Activated T-cell treated with anti-CD3 and anti-CD28 coated beads for 48 hours (primary cell): ENCODE measurements at places on chromosomes 11 and 22.

GRCh38 chr22:37230673-37231405, 13.2 kb downstream of the RAC2 start:
- peak; percentile 77 for DNase-seq

- DNase-seq = no peak
Measured at GRCh38 chr11:8196749-8197148, 27.9 kb upstream of the RIC3 start.

DNA sequence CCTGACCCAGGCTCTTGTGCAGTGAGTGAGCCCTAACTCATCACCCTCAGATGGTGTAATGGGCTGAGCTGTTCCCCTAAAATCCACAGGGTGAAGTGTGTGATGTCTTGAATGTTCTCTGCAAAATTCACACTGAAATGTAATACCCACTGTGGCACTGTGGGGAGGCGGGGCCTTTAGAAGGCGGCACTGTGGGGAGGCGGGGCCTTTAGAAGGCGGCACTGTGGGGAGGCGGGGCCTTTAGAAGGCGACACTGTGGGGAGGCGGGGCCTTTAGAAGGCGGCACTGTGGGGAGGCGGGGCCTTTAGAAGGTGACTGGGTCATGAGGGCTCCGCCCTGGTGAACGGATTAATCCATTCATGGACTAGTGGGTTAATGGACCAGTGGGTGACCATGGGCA, 33.0 kb downstream of the CHID1 start:
- peak; percentile 37 for DNase-seq

DNA sequence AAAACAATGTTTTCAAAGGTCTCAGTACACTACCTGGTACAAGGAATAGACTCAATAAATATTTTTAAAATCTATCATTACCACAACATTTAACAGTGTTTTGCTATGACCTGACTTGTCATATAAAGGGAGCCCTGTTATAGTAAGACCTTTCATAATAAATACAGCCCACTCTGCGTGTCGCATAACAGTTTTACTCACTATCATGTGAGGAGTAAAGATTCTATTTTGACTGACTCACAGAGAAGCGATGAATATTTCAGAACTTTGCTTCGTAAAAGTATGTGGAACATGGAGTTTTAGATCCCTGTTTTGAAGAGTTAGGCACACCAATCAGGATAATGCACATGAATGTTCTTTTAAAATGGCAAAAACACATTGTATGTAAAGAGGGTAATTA, 531.2 kb downstream of the KCNA4 start:
- no peak for DNase-seq

DNA sequence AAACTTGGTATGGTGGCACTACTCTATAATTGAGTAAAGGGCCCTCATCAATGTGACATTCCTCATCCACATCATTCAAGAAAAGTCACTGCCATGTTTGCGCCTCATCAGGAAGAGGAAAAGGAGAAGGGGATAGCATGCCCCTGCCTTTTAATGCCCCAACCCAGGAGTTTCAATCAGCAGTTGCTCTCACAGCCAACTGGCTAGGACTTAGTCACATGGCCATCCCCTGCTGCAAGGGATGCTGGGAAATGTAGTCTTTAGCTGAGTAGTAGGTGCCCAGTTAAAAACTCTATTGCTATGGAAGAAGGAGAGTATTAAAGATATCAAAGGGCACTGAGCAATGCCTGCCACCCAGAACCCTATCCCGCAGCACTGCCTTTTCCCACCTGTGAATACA, 10.9 kb upstream of the CCND1 start:
- no peak for DNase-seq

GRCh38 chr11:15967966-15968365, 388.4 kb downstream of the SOX6 start:
- no peak for DNase-seq

- no peak for DNase-seq
Measured at GRCh38 chr11:108574675-108575074, 18.9 kb downstream of the EXPH5 start.

GRCh38 chr22:39384750-39385480, 14.7 kb upstream of the TAB1 start:
- DNase-seq = no peak

GRCh38 chr11:26947904-26948639, 45.8 kb upstream of the FIBIN start:
- no peak for DNase-seq

- DNase-seq = no peak
Measured at GRCh38 chr22:46587061-46587460, 33.1 kb upstream of the GRAMD4 start.

DNA sequence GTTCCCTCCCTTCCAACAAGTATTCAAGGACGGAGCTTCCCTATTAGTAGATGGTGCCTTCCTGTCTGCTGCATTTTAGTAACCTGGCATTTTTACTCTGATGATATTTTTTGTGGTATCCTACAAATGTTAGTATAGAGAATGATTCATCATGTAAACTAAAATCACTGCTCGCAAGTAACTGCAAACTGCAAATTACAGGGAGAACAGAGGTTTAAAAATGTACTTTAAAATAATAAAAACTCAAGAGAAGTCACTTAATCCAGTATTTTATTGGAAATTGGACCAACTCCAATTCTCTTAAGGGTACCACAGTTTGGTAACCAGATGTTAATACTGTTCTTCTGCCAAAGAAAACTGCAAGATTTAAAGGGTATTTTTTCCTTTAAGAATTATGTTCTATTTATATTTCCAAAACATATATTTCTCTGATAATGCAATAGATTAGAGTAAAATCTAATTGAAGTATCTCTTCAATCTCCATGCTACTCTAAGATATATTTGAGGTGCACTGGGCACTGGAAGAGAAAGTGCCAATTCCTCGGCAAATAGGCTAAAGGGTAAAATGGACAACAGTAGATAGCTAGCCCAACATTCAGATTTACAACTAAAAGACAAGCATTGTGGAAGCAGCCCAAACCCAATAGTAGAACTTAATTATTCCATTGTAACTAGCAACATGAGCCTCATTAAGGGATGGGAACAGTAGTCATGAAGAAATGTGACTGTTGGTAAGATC, 298.0 kb downstream of the TTC28 start:
- DNase-seq = no peak

DNA sequence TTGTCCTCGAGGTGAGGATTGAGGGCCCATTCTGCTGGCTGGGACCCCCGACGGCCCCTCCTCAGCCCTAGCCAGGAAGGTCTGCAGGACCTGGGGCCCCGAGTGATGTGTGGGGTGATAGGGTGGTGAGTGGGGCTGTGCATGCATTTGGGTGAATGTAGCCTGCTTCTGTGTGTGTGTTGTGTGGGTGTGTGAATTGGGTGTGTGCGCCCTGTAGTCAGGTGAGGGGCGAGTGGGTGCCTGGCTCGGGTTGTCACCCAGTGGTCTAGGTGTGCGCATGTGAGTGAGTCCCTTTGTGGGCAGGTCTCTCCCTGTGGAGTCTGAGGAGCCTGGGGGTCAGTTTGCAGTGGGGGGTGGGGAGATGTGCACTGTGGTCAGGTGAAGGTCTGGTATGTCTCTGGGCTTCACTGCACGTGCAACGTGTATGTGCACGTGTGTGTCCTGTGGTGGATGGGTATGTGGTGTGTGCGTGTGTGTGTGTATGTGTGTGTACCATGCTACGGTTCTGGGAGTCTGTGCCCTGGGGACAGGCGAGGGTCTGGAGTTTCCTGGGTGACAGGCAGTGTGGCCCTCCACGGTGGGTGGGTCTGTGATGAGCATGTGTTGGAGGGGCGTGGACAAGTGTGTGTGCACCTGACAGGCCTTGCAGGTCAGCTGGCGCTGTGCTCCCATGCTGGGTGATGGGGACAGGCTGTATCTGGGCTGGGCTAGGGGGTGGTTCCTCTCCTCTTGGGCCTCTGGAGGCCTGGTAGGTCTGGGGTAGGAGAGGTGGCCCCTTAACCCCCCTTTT, 1.0 kb downstream of the TMEM151A start:
- DNase-seq = no peak

DNA sequence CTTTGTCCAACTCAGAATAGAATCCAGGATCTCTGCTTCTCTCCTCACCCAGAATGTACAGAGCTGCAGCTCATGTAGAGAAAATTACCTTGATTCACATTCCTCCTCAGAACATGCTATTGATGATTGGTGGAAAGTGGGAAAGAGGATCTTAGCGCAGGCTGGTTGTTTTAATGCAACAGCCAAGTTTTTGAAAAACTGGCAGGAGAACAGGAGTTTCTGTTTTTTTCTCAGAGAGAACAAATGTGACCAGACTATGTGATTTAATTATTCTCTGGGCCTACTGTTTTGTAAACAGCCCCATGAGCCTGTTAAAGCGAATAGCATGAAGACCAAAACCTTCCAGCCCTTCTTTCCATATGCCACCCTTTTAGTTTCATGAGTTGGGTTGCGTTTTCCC, 19.1 kb upstream of the IL18BP start:
- no peak for DNase-seq

DNA sequence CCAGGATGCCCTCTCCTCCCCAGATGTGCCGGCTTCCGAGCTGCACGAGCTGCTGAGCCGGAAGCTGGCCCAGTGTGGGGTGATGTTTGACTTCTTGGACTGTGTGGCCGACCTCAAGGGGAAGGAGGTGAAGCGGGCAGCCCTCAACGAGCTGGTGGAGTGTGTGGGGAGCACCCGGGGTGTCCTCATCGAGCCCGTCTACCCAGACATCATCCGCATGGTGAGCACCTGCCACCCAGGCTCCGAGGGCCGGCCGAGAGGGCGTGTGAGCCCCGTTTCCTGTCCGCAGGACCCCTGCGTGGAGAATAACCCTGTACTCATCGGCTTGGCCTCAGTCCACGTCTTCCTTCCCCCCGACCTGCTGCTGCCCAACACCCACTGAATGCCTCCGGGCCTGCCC, 2.2 kb downstream of the PPP2R5B start:
- DNase-seq = no peak

- no peak for DNase-seq
Measured at GRCh38 chr22:43188829-43189545, 2.1 kb upstream of the TTLL12 start.

- no peak for DNase-seq
Measured at GRCh38 chr22:46056546-46057245, 79.7 kb upstream of the WNT7B start.

GRCh38 chr11:115576606-115577380, 72.6 kb upstream of the CADM1 start:
- no peak for DNase-seq

DNA sequence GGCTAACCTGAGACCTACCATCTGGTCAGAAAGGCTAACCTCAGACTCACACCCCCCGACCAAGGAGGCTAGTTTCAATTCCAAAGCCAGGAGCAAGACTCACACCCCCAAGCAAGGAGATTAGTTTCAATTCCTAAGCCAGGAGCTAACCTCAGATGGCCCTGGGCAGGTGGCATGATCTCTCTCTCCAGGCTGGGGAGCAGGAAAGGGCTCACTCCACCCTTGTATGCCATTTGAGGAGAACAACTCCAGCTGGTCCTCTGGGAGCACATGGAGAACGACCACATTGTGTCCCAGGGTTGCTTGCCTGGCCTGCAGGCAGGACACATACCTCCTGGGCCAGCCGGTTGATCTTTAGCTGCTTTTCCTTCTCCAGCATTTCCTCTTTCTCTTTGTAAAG, 32.6 kb downstream of the USH1C start:
- DNase-seq = no peak

GRCh38 chr22:48569476-48570233, 1258.0 kb downstream of the BRD1 start:
- no peak for DNase-seq

GRCh38 chr11:120035756-120036155, 102.2 kb downstream of the TRIM29 start:
- no peak for DNase-seq

DNA sequence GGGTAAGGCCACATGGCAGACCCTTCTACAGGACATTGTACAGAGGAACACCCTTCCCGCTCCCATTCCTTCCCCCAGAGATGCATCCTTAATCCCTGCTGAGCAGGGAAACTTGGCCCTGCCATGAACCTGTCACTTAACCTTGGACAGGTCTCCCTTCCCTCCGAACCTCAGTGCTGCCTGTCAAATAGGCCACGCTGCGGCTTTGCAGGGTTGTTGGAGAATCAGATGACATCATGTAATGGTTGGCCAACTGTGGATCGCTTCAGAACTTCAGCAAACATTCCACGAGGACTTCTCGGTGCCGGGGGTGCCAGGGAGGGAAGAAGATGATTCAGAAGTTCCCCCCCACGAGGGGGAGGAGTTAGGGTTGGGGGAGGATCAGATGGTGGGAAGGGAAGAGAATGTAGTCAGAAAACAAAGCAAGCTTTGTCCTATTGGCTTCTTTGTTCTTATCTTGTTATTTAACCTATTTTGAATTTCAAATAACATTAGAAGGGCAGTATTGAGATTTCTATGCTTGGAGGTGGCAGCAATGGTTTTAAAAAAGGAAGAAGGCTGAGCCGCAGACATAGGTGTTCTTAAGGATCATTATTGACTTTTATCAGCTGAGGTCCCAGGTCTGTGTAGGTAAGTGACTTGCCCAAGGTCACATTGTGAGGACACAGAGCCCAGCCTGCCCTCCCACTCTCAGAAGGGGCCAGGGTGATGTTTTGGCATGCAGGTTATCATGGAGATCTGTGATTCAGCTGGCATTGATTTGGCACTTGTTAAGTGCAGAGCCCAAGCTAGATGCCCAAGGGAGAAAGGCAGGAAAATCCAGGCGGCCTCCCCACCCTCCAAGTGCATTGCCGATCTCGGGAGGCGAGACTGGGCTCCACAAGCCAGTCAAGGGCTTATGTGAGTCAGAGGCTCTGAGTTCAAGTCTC, 3.1 kb downstream of the CDC42EP1 start:
- DNase-seq = no peak

- DNase-seq = no peak
Measured at GRCh38 chr11:118380571-118380970, 20.8 kb upstream of the ATP5MG start.

DNA sequence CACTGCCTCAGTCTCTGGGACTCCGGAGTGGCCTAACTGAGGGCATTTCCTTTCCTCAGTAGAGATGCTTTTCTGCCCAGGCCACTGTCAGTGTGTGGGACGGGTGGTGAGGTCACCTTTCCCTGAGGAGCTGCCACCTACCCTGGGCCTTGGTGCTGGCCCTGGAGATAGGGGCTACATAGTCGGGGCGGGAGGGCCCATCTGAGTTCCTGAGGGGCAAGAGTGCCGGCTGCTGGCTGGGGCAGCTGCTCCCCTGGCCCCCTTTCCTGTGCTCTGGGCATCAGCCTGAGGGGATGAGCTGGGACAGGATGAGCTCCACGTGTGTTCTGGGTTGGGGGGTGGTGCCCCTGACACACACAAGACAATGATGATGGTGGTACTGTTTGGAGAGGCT, 5.4 kb downstream of the KCNC1 start:
- no peak for DNase-seq

DNA sequence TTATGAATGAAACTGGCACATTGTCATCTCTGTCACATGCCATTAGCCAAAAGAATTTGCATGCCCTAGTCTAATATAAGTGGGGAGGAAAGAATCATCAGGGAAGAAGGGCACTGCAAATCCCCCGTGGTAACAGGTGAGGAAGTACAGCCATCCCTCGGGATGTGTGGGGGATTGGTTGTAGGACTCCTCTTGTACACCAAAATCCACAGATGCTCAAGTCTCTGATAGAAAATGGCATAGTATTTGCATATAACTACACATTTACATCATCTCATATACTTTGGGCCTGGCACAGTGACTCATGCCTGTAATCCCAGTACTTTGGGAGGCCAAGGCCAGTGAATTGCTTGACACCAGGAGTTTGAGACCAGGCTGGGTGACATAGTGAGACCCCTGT, 109.7 kb downstream of the HIPK3 start:
- no peak for DNase-seq
